ENCODE measurements at places on chromosomes 3 and 15.
A peak's percentile ranks its signal among the peaks of the same experiment; 100 is the strongest.

- no peak for DNase-seq
These were observed 20.2 kb downstream of the CFAP91 start for GRCh38 chr3:119723022-119723421.

DNA sequence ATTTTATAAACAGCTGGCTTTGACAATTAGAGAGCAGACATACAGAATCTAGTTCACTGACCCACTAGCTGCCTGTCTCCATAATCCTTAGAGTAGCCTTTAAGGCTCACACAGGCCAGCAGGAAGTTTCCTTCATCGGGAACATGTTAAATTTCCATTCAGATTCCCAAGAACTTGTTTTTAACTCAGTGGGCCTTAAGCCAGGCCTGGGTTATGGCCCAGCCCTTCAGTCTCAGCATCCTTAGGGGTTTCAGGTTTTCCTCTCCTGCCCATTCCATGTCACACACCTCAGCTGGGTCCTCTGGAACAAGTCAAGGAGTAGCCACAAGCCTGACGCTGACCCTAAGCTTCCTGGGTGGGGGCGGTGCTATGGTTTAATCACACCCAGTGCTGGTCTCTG, 15.0 kb downstream of the CDAN1 start:
- no peak for DNase-seq

DNA sequence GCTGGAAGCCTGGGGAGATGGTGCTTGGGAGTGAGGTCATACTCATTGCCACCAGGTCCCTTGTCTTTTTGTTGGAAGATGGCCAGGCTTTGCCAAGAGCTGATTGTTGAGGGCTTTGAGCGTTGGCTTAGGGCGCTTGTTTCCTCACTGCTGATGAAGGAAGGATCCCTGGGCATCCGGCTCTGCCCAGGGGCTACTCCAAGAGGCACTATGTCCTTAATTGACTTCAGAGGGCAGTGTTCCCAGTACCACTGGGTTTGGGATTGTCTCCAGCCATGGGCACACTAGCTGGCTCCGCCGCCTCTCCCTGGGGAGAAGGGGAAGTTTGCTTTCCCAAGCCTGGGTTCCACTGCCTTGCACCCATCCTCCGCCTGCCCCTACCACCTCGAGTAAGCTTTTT, 57.2 kb upstream of the RGMA start:
- no peak for DNase-seq

- DNase-seq: no peak
These were observed 129.4 kb upstream of the KLHL25 start for GRCh38 chr15:85924088-85924487.

DNA sequence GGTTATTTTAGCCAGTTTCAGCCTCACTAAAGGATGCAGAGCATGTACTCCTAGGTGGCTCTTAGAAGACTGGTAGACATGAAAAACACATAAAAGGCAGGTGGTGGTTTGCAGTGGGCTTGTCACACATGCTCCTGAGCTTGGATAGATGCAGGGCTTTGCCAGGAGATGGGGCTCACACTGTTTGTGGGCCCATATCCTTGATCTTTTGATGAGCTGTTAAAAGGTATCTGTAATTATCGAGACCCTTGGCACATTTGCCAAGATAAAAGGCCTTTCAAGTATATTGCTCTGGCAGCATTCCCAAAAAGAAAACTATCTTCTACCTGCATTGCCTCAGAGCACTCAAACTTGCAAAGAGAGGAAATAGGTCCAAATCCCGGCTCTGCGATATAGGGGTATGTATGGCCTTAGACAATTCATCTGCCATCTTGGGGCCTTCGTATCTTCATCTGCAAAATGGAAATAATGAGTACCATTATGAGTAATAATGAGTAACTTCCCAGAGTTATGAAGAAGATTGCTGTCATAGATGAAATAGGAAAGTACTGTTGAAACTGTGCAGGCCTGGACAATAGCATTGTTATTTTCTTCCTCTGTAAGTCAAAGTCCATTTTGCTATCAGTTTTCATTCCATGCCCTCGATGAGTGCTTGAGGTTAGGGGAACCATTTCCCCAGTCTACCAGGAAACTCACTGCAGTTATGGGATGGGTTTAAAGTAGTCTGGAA, 172.7 kb downstream of the SYNPR start:
- no peak for DNase-seq

- DNase-seq: peak; percentile 82
These were observed 29.6 kb downstream of the PSTPIP1 start for GRCh38 chr15:77024273-77025082.

DNA sequence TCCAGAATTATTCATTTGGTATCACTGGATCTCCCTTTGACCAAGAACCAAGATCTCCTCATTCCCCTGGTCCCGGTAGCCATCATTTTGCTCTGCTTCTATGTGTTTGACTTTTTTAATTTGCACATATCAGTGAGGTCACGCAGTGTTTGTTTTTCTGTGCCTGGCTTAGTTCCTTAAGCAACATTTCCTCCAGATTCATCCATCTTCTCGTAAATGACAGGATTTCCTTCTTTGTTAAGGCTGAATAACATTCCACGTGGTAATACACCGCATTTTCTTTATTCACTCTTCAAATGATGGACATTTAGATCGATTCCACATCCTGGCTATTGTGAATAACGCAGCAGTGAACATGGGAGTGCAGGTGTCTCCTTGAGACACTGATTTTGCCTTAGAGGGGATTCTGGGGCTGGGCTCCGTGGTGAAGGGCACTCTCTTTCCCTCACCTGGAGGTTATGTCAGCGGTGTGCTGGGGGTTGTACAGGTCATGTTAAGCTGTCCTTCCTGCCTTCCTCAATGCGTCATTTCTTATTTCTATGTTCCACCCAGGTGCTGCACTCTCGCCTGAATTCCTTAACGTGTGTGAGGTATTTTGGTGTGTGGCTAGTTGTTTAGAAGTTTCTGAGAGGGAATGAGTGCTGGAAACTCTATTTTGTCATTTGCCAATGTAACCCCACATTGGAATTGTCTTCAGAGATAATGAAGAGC, 212.2 kb downstream of the LPP start:
- DNase-seq: no peak

DNA sequence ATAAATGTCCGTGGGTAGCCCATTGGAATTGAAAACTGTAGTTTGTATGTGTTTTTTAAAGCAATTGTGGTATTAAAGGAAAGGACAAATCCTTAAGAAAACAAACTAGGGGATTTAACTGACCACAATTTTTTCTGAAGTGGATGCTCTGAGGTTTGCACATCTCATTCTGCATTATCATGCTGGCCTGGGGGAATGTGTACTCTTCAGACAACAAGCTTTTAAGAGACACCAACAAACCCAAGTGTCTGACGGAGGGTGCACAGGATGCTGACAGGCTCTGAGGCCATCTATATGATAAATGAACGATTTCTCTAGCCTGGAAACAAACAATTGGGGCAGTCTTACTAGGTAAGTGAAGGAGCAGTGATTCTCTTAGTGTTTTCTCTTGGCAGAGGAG, 9.1 kb downstream of the LINS1 start:
- no peak for DNase-seq

DNA sequence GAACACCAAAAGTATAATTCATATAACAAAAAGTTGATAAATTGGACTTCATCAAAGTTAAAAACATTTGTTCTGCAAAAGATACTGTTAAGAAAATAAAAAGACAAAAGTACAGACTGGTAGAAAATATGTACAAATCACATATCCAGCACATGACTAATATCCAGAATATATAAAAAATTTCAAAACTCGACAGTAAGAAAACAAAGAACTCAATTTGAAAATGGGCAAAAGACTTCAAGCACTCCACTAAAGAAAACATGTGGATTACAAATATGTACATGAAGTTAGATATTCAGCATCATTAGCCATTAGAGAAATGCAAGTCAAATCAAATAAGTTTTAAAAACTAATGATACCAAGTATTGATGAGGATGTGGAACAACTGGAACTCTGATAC, 6.7 kb downstream of the GK5 start:
- DNase-seq: no peak

- no peak for DNase-seq
These were observed 43.6 kb downstream of the SENP2 start for GRCh38 chr3:185629554-185630181.

GRCh38 chr3:64357481-64357880, 132.2 kb upstream of the PRICKLE2 start:
- no peak for DNase-seq

GRCh38 chr3:137174514-137174913, 216.7 kb downstream of the IL20RB start:
- DNase-seq: no peak

- DNase-seq: peak; percentile 20
These were observed 12.9 kb downstream of the IQCH start for GRCh38 chr15:67267440-67267839.

GRCh38 chr15:44570361-44570760, 33.4 kb downstream of the EIF3J start:
- no peak for DNase-seq

DNA sequence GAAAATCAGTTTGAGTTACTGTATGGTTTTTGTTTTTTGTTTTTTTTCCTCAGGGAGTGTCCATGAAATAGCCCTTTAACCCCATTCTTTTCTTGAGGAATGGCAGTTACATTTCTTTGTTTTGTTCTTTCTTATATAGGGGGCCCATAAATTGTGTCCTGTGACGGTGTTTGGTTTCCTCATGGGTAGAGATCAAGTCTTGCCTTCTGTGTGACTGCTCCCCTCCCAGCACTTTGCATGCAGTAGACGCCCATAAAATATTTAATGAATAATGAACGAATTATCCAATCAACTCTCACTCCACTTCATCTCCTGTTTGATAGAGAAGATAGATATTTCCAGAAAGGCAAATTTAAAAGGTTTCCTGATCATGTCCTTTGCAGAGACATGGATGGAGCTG, 78.1 kb downstream of the CADPS start:
- no peak for DNase-seq

GRCh38 chr3:184651904-184652303, 60.0 kb downstream of the MAGEF1 start:
- DNase-seq: no peak

DNA sequence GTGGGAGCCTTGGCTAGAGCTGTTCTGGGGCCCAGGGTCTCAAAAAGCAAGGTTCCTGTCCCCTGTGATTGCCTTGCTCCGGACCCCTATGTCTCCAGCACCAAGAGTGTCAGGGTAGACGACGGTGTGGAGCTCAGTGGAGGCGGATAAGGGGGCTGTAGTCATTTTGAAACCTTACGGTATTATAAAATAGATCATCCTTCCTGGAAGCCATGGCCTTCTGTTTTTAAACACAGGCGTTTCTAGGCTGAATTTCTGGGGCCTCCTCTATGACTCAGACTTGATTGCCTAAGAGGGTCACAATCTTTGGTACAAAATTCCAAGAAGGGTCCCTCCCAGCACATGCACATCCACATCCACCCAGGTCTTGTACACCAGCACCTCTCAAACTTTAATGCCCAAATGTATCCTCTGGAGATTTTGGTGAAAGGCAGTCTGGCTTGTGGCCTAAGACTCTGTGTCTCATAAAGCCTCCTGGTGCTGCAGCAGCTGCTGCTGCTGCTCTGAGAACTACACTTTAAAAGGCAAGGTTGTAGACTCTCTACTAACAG, 70.5 kb upstream of the XCR1 start:
- DNase-seq: no peak

GRCh38 chr3:79418855-79419621, 348.8 kb downstream of the ROBO1 start:
- DNase-seq: no peak

- no peak for DNase-seq
These were observed 10.3 kb downstream of the RPS17 start for GRCh38 chr15:82530006-82530405.

- DNase-seq: no peak
These were observed 375.9 kb downstream of the FGF12 start for GRCh38 chr3:192351441-192351840.

DNA sequence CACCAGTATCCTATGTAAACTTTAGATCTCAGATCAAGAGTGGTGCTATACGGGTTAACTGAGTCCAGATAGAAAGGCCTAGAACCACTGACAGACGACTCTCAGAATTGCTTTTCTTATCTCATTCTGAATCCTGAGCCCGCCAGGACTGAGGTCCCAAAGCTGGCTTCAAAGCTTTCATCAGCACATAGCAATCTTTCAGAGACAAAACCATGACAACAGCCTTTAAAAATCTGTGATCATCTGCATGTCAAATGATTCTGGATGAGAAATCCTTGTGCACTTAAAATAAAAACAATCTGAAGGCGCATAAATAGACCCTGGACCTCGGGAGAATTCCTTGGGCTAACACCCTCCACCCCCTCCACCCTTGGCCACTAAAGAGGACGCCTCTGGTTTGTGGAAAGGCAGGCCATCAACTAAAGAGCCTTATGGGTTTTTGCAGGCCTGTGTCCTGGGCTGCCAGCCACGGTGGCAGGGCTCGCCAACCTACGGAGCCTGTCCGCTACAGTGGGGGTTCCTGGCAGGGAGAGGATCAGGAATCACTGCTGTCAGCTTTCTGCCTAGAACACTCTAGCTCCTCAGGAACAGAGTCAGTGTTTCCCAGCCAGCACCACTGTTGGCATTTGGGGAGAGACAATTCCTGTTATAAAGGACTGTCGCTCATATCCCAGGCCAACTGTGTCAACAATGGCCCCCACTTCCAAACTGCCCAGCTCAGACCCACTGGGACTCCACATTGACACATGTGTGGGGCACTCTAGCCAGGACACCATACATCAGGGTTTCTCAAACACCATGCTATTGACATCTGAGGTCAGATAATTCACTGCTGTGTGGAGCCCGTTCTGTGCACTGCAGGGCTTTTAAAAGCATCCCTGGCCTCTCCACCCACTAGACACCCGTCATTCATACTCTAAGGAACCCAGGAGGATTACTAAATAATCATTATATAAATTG, 20.2 kb downstream of the TLE3 start:
- no peak for DNase-seq

DNA sequence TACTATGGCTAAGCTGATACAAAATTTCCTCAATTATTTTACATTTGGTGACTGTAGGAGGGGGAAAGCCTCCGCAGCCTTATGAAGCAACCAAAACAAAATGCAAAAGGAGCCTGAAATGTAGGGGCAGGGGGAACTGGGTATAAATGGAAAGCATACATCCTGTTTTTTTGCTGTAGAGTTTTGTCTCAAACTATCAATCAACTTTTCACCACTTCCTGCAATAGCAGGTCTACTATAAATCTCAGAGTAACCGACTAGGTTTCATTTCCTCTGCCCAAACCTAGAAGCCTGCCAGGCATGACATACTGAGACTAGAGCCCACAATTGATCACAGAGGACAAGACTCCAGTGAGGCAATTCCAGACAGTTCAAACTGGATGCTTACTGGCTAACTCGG, 91.3 kb downstream of the SHQ1 start:
- DNase-seq: no peak

GRCh38 chr3:156665291-156665690, 9.1 kb upstream of the TIPARP start:
- DNase-seq: no peak

- no peak for DNase-seq
These were observed 51.2 kb downstream of the LYSMD4 start for GRCh38 chr15:99681990-99682389.

All from GM23338 (cell line).